Neural progenitor cell (in vitro differentiated cells): ENCODE measurements at places on chromosomes 6 and 20.

GRCh38 chr6:111417946-111418345, 65.1 kb downstream of the REV3L start:
- DNase-seq, result no peak

DNA sequence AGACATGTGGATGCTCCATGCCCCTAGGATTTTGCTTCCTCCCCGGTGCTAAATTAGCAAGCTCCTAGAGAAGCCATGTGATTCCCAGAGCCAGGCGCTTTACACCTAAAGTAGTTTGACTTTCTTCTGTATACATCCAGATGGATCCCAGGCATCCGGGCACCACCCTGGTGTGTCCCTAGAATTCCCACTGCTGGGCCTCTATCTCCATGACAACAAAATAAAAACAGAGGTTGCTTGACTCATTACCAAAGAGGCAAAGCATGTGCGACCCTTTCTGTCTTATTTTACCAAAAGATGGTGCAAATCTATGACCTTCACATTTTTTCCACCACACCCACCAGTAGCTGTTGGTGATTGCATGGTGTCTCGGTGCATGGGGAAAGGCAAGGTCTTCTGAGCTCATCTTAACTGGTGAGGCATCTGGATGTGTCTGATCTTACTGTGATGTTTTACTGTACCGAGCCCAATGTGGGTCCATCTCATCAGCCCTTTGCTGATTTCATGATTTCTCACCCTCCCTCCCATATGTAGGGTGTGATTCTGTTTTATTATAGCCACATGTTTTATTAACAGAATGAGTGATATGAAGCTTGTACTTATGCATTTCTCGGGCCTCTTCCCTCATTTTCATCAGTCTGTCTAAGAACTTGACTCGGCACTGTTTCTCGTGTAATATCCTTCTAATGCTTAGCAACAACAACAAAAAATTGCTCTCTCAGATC, 27.4 kb upstream of the VAPB start:
- no peak for DNase-seq

- DNase-seq, result no peak
Measured at GRCh38 chr6:120383681-120384080, 950.6 kb downstream of the TBC1D32 start.

DNA sequence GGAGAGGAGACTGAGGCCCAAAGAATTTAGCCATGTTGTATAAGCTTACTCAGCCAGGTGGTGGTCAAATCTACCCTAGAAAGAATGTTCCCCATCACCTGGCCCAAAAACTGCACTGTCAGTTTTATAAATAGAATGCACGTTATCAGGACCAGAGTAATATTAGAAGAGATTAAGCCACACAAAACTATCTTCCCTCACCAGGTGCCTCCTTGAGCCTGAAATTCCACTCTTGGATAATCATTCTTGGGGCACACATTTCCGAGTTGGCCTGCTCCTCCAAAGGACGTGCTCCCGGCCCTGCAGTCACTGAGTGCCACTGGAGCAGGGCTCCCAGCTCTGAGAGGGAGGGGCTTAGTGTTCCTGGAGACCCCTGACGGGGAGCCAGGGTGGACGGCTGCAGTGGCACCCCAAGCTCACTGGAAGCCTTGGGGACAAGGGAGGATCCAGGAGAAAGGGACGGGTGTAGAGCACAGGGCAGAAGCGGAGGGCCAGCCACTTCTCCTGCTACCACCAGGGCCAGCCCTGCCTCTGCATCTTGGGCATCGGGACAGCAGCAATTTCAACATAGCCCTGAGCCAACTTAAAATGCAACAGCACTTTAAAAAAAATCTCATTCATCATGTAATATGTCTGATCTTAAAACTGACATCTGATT, 160.8 kb upstream of the QKI start:
- DNase-seq, result no peak

DNA sequence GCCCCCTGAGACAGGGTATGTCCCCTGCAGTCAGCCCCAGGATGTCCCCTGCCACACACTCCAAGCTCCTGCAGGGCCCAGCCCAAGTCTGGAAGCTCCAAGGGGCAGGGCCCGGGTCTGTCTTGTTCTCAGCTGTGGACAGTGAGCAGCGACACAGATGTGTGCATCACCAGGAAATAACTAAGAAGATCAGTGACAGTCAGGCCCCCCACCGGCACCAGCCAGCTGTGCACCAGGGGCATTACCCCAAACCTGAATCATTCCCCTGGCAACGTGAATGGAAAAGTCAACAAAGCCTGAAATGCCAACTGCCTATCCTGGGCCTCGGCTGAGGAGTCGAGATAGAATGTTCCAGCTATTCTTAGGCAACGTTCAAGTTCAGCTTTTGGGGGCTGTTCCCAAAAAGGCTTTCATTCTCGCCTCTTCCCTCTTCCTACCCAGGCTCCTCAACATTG, 105.0 kb downstream of the PREX1 start:
- DNase-seq, result no peak

DNA sequence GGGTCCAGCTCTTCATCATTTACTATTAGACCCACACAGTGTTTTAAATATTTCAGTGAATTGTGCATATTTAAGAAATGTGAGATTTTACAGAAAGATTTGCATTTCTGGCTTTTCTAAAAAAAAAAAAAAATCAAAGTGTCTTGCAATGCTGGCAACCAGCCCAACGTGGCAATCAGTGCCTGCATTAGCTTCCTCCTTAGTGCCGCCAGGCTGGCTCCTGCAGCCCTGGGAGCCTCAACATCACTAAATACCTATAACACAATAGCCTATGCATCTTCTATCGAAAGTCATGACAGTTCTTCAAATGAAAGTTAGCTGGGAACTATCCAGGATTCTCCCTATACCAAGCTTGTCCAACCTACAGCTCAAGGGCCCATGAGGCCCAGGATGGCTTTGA, 9.4 kb upstream of the CD93 start:
- DNase-seq, result no peak

GRCh38 chr6:20846602-20847028, 312.4 kb downstream of the CDKAL1 start:
- no peak for DNase-seq

GRCh38 chr6:15443119-15443830, 197.4 kb downstream of the JARID2 start:
- DNase-seq, result no peak

GRCh38 chr20:15320941-15321340, 983.5 kb upstream of the FLRT3 start:
- no peak for DNase-seq

GRCh38 chr20:40486297-40486696, 202.7 kb downstream of the MAFB start:
- DNase-seq, result no peak

GRCh38 chr6:27297484-27297856, 14.6 kb downstream of the POM121L2 start:
- no peak for DNase-seq

GRCh38 chr20:39638731-39639130, 676.6 kb downstream of the DHX35 start:
- DNase-seq, result no peak

DNA sequence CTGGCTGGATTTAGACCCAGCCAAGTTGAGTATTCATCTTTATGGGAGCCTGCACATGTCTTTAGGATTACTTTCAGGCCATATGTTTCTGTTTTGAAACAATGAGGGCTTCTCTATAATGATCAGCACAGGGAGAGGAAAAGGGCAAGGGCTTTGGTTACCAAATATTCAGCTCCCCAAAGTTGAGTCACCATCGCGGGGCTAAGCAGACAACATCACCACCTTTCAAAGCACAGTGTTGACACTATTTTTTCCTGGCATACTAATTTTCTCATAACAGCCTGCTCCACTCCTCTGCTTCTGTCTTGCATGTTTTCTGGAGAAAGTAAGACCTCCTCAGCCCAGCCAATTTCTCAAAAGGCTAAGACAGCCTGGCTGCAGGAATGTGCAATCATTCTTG, 4.9 kb downstream of the SCML4 start:
- DNase-seq, result no peak

- DNase-seq, result no peak
Measured at GRCh38 chr6:143950875-143951274, 57.2 kb downstream of the PLAGL1 start.

GRCh38 chr6:140300331-140300730, 925.9 kb upstream of the CITED2 start:
- DNase-seq, result no peak

DNA sequence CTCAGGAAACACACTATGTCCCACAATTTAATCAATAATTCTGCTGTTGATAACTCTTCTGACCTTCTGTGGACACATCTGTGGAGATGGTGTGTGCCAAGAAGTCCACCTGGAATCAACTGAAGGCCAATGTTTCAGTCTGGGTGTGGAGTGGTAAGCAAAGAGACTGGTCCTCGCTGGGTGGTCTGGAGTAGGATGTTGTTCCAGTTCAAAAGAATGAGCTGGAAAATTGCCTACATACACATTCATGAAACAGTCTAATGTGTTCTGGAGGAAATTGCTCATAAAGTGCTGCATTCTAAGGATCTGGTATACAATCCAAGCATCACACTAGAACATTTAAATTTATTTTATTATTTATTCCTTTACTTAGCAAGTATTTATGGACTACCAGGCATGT, 33.9 kb upstream of the TBX18 start:
- DNase-seq, result no peak

DNA sequence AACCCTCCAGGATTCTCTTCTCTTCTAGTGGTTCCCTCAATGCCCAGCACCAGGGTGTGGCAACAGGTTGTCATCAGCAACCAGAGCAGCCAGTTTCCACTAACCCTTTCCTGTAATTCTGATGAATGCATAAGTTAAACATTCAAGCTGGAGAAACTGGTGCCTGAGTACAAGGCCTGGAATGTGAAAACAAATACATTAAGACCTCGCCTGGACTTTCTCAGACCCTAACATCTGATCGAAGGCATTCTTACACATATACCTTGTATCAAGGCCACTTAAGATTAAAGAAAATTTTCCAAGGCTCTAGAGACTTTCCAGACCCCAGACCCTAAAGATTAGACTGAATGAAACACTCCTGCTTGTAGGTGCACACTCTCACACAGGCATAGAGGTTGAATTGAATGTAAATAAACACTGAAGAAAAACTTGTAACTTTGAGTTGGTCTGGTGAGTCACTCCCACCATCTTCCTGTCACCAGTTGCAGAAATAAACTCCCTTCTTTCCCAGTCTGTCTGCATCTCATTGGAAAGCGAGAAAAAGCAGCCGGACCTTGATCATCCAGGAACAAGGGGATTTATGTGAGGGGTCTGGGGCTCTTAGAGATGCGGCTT, 9.0 kb downstream of the LRP11 start:
- DNase-seq, result no peak

DNA sequence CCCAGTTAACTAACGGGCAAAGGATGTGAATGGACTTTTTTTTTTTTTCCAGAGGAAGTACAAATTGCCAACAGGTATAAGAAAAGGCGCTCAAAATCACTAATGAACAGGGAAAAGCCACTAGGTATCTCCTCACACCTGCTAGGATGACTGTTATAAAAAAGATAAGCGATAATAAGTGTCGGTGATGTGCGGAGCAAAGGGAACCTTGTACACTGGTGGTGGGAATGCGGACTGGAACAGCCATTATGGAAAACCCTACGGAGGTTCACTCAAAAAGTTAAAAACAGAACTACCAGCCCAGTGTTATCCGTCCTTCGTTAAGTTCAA, 787 bp upstream of the RAB32 start:
- DNase-seq, result no peak

- peak; percentile 73 for DNase-seq
Measured at GRCh38 chr6:49406250-49406970, 56.6 kb downstream of the MMUT start.

- peak; percentile 62 for DNase-seq
Measured at GRCh38 chr20:17648791-17649730, 33.0 kb downstream of the RRBP1 start.

DNA sequence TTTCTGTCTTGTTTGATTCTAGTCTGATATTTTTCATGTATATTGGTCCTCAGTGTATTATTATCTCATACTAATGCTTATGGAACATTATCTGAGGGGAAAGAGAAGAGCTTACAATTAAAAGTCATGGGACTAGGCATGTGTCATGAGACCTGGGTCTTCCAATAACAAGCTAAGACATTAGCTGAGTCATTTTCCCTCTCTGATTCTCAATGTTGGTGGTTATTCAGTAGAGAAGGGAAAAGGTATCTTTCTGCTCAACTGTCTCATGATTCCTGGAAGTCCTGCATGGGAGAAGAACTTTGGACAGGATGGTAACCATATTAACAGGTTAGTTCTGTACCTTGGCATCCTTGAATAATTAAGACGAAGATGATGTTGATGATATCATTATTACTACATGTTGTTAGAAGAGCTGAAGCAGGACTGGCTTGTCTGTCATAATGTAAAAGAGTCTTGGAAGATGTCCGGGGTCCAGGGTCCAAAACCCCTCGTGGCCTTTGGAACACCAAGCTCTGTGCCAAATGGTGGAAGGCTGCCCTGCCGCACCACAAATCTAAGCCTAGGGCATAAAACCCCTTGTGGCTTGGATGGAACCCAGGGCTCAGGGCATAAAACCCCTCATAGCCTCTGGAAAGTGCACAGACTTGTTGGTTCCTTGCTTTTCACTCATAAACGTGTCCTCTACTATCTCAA, 19.1 kb downstream of the TRIM38 start:
- DNase-seq, result no peak

GRCh38 chr6:163337958-163338357, 76.6 kb upstream of the QKI start:
- DNase-seq, result no peak

DNA sequence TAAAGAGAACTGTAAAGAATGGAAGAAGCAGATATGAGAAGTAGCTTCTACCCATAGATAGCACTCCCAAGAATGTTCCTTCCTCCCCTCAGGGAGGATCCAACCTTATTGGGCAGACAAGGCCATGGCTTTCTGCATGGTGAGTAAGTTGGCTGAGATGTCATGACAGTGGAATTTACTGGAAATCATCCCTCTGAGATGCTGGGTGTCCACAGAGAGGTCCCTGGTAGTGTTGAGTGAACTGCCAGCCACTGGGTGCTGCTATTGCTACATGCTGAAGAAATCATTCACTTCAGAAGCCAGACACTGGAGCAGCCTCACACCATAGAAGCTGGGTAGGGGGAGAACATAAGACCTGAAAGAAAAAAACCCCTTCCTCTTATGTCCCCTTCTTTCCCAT, 46.4 kb upstream of the FERMT1 start:
- no peak for DNase-seq

- DNase-seq, result no peak
Measured at GRCh38 chr6:15947923-15948322, 181.0 kb upstream of the MYLIP start.
